SIG-M5 (cell line): ENCODE measurements at places on chromosomes 6 and 20.

- no peak for DNase-seq
These were observed 136.1 kb upstream of the CDYL start for GRCh38 chr6:4640139-4640538.

DNA sequence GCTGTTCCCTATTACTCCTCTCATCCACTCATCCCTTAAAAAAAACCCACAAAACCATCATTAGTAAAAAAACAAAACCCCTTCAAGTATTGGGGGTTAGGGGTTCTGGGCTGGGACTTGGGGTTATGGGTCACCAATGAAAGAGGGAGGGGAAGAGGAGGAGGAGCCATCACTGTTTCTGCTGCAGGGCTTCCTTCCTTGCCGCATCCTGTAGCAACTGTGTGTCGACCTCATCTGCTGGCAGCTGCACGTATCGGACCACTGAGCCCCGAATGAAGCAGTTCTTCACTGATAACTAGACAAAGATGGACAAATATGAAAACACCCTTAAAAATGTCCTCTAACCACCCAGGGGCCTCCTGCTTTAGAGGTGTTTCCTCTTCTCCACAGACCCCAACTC is 2.0 kb upstream of the VARS1 start:
- no peak for DNase-seq

DNA sequence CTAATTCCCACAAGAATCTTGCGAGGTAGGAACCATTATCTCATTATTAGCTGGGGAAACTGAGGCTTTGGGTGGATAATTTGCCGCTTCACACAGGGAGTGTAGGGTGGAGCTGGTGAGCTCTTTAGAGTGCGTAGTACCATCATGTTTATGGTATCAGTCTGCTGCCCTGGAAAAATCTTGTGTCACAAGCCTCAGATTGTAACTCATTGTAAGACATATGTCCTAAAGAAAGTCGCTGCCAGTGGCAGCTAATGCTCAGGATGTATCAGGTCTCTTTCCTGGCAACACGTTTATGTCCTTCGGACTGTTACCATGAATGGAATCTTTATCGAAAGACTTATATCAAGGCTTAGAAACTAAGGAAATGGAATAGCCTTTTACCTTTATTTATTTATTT is 1.9 kb downstream of the ZFAND3 start:
- no peak for DNase-seq

GRCh38 chr6:147285087-147285855 is 81.1 kb downstream of the STXBP5 start:
- DNase-seq = no peak

- no peak for DNase-seq
These were observed 861 bp upstream of the RALGAPA2 start for GRCh38 chr20:20713244-20713765.

GRCh38 chr20:45037635-45038034 is 63.3 kb downstream of the KCNS1 start:
- DNase-seq = no peak

DNA sequence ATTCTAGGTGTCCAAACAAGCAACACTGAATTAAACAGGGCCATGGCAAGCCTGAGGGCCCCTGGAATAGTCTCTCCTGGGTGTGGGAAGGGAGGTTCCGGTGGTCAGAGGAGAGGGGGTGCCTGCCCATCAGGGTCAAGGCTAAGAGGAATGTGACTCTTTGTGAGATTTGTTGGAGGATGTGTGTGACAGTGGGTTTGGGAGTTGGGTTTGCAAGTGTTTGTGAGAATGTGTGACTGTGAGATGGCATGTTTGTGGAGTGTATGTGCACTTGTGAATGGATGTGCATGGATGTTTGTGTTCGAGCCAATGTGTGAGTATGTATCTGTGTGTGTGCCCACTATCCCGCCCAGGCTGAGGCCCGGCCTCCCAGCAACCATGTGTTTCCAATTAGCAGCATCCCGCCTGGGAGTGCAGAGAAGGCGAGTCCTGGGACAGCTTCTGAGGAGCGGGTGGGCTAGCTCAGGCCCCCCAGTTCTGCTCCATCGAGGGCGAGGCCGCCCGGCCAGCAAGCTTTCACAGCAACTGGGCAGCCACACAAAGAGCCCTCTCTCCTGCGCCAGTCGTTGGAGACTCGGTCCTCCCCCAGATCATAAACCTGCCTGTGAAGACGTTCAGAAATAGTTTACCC is 12.6 kb downstream of the FOXC1 start:
- DNase-seq = no peak

- DNase-seq = no peak
These were observed 50.8 kb upstream of the BACH2 start for GRCh38 chr6:90347411-90347851.

GRCh38 chr6:115712291-115712961 is 348.3 kb downstream of the FRK start:
- no peak for DNase-seq

GRCh38 chr6:110447761-110448160 is 28.7 kb downstream of the SLC22A16 start:
- DNase-seq = no peak

DNA sequence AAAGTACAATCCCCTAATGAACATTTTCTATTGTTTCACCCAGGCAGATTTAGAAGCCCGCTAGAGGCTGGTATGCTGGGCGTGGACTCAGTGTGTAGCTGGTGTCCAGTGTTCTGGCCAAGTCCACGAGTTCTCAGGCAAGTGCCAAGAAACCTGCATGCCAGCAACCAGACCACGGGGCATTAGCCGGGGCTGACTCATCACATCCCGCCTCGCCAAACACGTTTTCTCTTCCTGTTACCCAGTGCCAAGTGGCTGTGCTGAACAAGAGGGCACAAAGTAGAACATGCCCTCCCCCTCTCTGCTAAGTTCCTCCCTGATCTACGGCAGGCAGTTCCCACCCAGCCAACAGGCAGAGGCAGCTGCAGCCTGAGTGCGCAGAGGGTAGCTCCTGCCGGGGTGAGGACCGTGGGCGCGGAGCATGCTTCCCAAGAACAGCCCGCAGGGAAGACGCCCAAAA is 29.6 kb downstream of the RAMACL start:
- no peak for DNase-seq

- DNase-seq = no peak
These were observed 43.9 kb downstream of the CDH4 start for GRCh38 chr20:61295682-61296628.

DNA sequence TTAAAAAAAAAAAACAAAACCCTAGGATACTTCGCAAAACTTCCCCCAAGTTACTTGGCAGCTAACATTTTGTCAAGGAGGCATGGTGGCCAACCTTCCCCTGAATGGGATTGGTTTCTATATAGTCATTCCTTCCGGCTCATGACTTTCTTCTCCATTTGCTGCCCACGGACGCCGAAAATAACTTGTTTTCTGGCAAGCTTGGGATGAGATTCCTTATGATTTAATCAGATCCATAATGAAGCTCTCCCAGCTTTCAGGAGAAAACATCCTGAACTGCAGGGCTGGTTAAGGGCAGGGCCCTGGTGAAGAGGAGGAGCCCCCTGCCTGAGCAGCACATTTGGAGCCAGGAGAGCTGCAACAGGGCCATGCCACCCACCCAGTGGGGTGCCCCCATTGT is 49.9 kb downstream of the PPP1R16B start:
- DNase-seq = no peak

DNA sequence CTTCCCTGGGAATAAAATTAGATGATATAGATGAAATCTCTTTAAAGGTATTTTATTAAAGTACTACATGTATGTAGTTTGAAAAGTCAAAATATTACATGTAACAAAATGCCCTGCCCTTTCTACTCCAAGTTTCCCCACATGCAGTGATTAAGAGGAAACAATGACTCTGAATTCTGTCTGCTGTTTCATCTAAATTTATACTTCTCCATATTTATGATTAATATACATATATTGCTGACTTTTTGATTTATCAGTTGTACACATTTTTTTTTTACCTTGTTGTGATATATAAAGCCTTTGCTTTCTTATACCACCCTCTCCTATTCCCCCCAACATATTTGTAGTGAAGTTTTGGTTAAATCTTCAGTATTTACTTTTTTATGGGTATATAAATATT is 127.9 kb downstream of the ZFAND3 start:
- no peak for DNase-seq

DNA sequence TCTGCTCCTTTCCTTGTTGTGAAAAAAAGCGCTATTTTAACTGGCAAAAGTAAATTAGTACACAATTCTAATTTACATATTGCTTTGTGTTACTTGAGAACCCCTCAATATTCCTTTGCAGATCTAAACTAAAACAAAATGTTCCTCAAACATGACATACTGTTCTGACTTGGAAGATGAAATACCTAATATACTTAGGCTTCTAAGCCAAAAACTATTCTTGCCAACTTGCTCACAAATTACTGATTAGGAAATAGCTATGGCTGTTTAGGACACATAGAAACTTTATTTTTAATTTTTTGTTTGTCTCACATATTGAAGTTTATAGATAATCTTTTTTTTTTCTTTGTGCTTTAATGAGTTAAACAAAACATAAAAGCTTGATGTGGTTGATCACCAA is 542.2 kb downstream of the GRIK2 start:
- no peak for DNase-seq

DNA sequence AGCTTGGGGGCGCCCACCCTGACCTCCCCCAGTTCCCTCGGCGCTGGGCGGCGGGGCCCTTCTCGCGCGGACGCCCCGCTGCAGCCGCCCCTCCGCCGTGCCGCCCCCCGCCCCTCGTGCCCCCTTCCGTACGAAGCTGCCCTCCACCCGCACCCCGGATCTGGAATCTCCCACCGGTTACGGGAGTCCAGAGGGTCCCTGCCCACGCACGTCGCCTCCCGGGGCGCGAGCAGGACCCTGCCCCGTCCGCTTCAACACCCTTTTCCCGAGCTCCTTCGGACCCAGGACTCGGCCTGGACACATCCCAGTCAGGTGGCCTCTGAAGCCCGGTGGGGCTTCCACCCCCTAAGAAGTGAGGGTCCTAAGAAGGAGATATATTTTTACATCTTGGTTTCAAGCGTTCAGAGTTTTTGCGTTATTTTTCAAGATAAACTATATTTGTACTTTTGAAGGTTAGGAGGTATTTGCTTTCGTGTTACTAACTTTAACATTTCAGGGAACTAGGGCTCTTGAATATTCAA is 506 bp downstream of the ARFGAP1 start:
- DNase-seq = no peak

GRCh38 chr20:43565758-43566104 is 6.9 kb downstream of the SGK2 start:
- no peak for DNase-seq

DNA sequence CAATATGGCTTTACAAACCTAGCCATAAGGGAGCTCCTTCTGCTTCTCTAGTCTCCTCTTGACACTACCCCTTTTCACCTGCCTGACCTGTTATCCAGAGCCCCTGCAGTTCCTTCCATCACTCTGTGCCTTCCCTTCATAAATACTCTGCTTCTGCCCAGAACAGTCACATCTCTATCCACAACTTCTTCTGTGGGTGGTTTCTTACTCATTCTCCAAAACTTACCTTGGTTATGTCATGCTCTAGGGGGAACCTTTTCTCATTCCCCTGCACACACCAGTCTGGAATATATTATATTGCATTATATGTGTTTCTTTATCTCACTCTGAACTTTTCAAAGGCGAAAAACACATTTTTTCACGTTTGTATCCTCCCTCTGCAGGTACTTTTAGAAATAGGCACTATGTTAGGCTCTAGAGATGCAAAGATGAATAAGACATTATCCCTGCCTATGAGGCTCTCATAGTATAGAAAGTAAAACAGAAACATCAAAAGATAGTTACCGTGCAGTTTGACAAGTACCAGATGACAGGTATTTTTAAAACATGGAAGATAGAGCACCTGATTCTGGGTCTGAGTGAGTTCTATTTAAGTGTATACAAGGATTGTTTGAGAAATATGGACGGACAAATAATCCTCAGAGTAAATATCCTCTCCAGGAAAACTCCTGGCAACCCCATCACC is 51.5 kb downstream of the AIG1 start:
- DNase-seq = no peak
